ENCODE measurements at places on chromosomes 2 and 18. TPM values are rescaled to one million over a fixed set of nuclear protein-coding genes. Genes with fewer than 3 reads are reported as not detected.

Gene PLEKHH2
- total RNA-seq: 2.3 TPM

Gene MC4R
- total RNA-seq: not detected

Gene CNRIP1
- not detected for total RNA-seq

Gene ELOA2
- total RNA-seq: not detected

Gene VAMP5
- total RNA-seq: 65.6 TPM

Gene MYL12A
- 725 TPM for total RNA-seq

Gene CDH19
- total RNA-seq: not detected

Gene RAPGEF4
- total RNA-seq: 0.75 TPM
